ENCODE measurements at places on chromosomes 11 and 22.
A peak's percentile ranks its signal among the peaks of the same experiment; 100 is the strongest.

GRCh38 chr11:111960916-111961315 lies 23.8 kb downstream of the DIXDC1 start:
- DNase-seq, result no peak

DNA sequence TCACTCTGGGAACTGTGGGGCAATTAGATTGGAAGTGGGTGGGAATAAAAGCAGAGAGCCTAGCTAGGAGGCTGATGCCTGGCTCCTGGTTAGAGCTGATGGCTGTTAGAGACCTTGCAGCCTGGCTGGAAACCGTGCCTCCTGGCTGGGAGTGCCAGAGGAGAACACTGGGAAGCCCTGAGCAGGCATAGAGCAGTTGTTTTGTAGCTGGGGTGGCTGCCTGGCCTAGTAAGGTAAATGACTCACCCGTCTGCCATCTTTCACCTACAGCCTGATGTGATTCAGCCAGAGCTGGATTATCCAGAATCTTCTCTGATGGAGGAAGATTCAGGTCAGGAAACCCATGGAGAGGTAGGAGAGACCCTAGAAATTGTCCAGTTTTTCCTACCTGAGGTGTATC lies 6.1 kb downstream of the UQCR10 start:
- DNase-seq, result peak; percentile 44

DNA sequence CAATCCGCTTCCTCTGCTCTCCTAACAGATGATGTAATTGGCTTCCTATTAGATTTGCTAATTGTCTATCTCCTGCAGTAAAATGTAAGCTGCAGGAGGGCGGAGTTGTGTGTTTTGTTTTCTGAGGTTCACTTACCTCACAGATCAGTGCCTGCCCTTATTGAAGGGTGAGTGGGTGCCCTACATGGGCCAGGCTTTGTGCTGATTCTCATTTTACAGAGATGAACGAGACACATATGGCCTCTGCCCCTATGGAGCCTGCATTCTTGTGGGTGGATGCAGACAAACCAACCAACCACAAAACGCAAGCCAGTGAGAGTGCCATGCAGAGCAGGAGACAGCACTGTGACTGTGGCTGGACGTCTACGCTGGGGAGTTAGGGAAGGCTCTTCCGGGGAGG lies 9.9 kb downstream of the TESMIN start:
- no peak for DNase-seq

DNA sequence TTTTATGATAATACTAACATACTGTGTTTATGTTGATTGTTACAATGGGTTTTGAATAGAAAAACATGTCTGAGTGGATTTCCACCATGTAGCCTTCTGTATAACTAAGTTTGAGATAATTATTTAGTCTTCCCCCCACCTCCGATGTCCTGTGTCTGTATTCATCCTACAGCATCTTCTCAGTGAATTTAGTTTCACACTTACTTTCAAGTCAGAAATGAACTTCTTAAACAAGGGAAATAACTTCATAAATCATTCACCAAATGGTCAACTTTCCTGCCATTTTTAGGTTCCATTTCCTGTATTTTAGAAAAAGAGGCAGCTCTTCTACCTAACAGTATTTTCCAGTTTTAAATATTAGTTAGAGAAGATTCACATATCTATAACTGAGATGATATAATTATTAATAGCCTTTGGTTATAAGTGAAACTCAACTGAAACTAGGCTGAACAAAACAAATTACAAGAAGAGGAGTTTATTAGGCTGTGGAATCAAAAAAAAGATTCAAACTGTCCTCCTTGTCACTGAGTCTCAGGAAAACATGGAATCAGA lies 3.5 kb downstream of the OR51B5 start:
- DNase-seq, result no peak

- DNase-seq, result no peak
Measured at GRCh38 chr11:26792941-26793340, 71.1 kb upstream of the SLC5A12 start.

GRCh38 chr11:60993615-60994014 lies 22.1 kb downstream of the CD6 start:
- DNase-seq, result no peak

GRCh38 chr11:23127706-23128105 lies 267.4 kb upstream of the CCDC179 start:
- DNase-seq, result no peak

DNA sequence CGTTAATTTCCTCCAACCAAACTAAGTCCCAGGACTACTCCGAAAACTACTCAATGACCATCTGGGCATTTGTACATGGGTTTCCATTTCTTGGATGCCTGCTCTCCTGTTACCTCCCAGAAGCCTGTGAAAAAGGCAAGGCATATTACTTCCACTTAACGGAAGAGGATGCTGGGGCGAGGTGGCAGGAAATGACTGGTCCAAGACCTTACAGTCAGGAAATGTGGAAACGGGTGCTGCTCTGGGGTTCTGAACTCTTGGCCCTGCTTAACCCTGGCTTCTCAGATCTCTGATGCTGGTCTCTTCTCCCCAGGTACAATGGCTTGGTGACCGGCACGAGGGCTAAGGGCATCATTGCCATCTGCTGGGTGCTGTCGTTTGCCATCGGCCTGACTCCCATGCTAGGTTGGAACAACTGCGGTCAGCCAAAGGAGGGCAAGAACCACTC lies 12.9 kb downstream of the ADORA2A start:
- no peak for DNase-seq

GRCh38 chr22:48828688-48829087 lies 999.0 kb downstream of the BRD1 start:
- DNase-seq, result no peak

DNA sequence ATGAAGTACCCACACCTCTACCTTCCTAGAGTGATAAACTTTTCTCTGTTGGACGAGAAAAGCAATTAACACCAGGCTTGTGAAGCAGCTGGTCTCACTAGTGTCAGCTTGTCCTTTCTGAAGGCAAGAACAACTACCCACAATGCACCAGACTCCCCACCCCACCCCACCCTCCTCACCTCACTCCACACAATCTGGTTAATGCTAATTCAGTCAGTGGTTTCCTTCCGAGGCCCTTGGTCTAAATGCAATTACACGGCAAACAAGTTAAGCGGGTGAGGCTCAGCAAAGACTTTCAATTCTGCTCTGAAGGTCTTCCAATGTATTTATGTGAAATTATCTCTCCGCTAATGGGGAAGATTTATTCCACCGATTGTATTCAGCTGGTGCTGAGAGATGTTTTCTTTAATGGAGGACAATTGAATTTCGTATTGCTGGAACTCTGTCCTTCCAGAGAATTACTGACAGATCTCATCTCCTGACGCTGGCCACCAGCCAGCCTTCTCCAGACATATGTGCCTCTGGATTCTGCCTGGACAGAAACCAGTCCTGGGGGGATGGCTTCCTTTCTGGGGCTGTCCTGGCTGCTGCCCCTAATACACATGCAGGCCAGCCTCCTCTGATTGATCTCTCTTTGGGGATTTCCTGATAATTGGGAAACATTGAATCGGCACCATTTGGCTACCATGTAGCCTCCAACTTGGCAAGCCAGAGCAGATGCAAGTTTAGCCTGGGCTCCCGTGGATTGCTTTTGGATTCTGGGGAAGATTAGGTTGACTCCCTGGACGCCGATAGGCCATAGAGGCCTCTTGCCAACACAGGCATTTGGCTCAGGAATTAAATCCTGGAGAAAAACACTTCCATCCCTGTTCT lies 165.8 kb upstream of the NARS2 start:
- DNase-seq, result no peak

DNA sequence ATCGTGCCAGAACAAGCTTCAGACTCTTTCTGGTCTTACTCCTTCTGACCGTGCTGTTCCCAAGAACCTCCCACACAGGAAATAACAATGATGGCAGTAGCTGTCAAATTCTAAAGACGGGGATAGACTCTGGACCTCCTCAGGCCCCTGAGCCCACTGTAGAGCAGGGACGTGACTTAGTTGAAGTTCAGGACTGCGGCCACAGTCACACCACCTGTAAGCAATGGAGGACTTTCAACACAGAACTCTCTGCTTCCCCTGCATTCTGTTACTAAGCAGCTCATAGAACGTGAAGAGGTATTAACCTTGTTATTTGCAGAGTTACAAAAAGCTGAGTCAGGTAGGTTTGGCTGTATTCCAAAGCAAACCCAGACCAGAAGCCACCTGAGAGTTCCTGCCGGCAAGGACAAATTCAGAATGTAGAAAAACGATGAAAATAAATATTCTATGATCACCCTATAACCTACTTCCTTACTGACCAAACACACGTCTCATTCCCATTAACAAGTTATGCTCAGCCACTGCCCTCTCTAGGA lies 12.7 kb downstream of the TMEM45B start:
- peak; percentile 28 for DNase-seq

DNA sequence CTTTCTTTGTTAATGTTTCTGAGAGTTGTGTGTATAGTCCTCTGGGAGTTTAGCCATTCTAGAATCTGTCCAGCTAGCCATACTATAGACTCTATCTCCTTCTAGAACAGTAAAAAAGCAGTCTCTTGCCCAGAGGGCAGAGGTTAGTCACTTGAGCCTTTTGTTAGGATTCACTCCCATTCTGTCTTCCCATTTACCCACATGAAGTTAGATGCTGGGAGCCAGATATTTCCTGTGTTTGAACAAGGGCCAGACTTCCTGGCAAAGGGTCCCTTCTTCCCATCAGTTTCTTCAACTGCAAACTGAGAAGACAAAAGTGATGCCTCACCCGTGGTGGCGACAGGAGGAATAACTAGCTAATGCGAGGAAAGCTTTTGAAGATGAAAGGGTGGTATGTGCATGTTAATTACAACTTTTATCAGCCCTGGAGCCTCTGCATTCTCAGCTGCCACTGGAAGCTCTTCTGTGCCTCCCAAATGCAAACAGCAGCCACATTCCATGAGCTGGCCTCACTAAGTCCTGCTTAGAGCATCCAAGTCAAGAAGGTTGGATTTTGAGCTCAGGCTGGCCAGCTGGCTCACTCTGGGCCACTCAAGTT lies 12.8 kb downstream of the CD44 start:
- no peak for DNase-seq

GRCh38 chr11:10955616-10956015 lies 97.8 kb upstream of the ZBED5 start:
- no peak for DNase-seq

GRCh38 chr11:2930704-2931419 lies 1.6 kb upstream of the PHLDA2 start:
- DNase-seq, result no peak

DNA sequence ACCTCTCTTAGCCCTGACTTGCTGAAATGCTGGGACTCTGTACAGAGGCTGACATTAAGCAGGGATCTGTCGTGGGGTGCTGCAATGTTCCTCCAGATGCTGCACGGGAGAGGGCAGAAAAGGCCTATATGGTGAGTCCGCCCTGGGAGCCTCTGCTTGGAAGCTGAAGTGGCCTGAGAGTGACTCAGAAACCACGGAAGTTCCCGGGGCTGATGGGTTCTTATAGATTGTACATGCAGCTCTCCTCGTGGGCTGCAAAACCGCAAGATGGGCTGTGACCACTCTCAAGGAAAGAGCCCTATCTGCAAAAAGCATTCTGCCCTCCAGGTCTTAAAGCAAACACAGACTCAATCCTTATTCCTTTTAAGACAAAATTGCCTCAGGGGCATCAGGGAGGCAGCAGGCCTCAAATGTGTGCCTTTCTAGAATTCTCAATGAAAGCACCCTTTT lies 5.8 kb upstream of the SLC43A3 start:
- peak; percentile 45 for DNase-seq

DNA sequence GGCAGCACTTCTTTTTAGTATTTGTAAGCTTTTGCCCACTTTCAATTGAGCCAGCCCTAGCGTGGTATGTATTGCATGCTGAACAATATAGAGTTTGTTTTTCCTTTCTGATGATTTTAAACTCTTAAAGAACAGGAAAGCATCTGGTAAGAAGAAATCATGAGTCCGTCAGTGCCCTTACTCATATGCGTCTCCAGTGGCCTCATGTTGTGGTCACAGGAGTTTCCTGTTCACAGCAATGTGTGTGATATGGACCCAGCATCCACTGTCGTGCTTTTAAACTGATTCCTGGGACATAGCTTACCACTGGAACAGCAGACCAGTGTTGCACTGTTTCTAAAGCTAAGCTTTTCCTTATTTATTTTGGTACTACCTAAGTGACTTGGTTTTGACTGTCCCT lies 40.1 kb downstream of the BID start:
- no peak for DNase-seq

GRCh38 chr11:75562836-75563484 lies 907 bp downstream of the SERPINH1 start:
- DNase-seq, result no peak

All from kidney epithelial cell (primary cell).